ENCODE measurements at places on chromosomes 7 and 10. TPM values are rescaled to one million over a fixed set of nuclear protein-coding genes. Genes with fewer than 3 reads are reported as not detected.

GRCh38 chr7:44431091-44431608 is 59.3 kb downstream of the NUDCD3 start:
- H3K27me3 ChIP-seq: no peaks in the 10 kb centered on the region
- H3K4me1 ChIP-seq: peaks cover 6% of the 10 kb centered on the region
- no peak overlapping the region for H3K27ac ChIP-seq
- H3K4me3 ChIP-seq: no peak overlapping the region
- DNase-seq: no peak

- H3K4me3 ChIP-seq: no peak overlapping the region
- H3K4me1 ChIP-seq: no peaks in the 10 kb centered on the region
- DNase-seq: no peak
- no peaks in the 10 kb centered on the region for H3K27me3 ChIP-seq
- no peak overlapping the region for H3K27ac ChIP-seq
Measured at GRCh38 chr10:18542832-18543231, 108.6 kb downstream of the NSUN6 start.

- DNase-seq: no peak
- H3K27me3 ChIP-seq: no peaks in the 10 kb centered on the region
- H3K36me3 ChIP-seq: no peaks in the 10 kb centered on the region
- H3K4me1 ChIP-seq: no peaks in the 10 kb centered on the region
- H3K4me3 ChIP-seq: no peak overlapping the region
Measured at GRCh38 chr7:549891-550625, 30.4 kb upstream of the PDGFA start.

DNA sequence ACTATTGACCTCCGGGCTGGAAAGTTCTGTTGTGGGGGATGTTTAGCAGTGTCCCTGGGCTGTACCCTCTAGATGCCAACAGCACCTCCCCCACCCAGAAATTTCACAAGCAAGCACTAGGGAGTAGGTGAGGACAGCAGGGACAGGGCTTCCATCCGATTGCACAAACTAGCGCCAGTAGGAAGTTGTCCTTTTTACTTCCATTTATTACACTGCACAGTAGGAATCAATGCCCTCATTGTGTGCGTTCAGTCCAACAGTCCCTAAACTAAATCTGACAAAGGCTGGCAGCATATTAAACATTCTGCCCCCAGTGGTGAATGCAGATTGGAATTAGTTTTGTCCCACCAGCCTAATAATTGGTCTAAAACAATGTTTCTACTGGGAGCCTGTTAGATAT is 6.4 kb upstream of the SOSTDC1 start:
- H3K4me1 ChIP-seq: no peaks in the 10 kb centered on the region
- H3K27ac ChIP-seq: no peak overlapping the region
- no peak for DNase-seq
- no peak overlapping the region for H3K4me3 ChIP-seq
- no peaks in the 10 kb centered on the region for H3K36me3 ChIP-seq

DNA sequence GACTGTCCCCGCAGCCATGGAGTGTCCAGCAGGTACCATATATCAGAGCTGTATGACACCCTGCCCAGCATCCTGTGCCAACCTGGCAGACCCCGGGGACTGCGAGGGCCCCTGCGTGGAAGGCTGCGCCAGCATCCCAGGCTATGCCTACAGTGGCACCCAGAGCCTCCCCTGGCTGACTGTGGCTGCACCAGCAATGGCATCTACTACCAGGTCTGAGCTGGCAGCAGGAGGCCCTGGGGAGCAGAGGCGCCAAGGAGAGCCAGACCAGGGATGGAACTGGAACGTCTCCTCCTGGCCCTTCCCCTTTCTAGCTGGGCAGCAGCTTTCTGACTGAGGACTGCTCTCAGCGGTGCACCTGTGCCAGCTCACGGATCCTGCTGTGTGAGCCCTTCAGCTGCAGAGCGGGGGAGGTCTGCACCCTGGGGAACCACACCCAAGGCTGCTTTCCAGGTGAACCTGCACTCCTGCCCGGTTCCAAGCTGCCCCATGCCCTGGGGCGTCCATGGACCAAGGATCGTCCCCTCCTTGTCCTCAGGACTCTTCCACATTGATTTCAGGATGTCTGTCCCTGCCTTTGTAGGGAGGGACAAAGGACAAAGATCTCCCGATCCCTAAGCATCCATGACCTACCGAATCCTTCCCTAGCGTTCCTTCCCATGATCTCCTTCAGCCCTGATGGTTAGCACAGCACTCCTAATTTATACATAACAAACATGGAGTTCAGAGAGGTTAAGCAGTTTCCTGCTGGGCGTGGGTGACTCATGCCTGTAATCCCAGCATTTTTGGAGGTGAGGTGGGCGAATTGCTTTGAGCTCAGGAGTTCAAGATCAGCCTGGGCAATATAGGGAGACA is 33.3 kb downstream of the EPHB4 start:
- no peaks in the 10 kb centered on the region for H3K4me1 ChIP-seq
- no peaks in the 10 kb centered on the region for H3K36me3 ChIP-seq
- H3K27me3 ChIP-seq: peaks cover 1% of the 10 kb centered on the region
- no peak overlapping the region for H3K4me3 ChIP-seq
- DNase-seq: no peak

DNA sequence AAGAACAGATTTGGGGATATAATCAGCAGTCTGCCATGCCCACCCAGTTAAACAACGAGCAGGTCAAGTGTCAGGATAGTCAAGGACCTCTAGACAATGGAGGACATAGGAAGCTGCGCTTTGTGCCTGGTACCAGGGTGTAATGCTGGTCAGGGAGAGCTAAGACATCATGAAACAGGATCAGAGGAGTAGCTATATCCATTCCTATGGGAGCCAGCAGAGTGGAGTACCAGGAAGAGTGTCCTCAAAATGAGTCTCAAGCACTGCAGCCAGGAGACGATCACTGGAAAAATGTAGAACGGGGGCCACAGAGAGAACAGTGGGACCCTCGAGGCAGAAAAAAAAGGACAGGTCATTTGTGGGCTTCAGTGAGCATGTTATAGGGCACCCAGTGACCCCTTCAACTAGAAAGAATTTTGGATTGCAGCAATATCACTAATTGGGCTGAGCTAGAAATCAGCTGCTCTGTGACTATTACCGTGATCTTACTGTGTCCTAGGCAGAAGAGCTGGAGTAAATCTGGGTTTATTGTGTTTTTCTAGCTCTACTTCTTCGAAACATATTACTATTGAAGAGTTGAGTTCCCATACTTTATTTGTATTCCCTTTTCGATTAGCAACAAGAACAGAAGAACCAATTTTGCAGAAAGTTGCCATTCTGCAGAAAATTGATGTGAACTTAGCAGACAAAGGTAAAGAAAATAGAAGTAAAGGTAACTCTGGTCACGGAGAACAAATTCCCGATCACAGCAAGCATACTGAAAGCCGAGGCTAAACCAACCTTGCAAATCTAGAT is 319.6 kb downstream of the AHR start:
- H3K36me3 ChIP-seq: no peaks in the 10 kb centered on the region
- H3K27ac ChIP-seq: no peak overlapping the region
- H3K4me1 ChIP-seq: no peaks in the 10 kb centered on the region
- no peak for DNase-seq
- H3K4me3 ChIP-seq: no peak overlapping the region
- H3K27me3 ChIP-seq: no peaks in the 10 kb centered on the region

DNA sequence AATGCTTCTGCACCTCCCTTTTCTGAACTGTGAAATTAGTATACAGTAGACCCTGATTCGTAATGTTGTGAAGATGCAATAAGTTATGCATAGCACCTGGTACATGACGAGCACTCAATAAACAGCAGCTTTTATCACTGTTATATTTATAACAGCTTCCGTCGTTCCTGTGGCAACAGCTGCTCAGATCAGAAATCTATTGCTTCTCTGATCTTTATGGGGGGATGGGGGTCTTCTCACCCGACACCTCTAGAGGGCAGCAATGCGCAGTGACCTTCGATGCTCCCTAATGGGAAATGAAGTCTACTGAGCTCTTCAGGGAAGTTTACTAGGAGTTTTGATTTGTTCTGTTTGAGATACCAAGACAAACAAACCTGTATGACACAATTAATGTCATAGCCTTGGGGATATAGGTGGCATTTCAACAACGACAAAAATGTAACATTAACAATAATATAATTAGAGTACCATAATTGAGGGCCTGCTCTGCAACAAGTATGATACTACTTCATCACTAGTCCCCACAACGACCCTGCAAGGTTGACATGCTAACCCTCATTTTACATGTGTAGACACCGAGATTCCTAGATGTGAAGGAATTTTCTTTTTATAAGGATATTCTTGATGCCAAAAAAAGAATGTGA is 289.6 kb downstream of the SFMBT2 start:
- no peak for DNase-seq
- H3K4me3 ChIP-seq: no peak overlapping the region
- no peak overlapping the region for H3K27ac ChIP-seq
- no peaks in the 10 kb centered on the region for H3K27me3 ChIP-seq
- H3K36me3 ChIP-seq: no peaks in the 10 kb centered on the region

DNA sequence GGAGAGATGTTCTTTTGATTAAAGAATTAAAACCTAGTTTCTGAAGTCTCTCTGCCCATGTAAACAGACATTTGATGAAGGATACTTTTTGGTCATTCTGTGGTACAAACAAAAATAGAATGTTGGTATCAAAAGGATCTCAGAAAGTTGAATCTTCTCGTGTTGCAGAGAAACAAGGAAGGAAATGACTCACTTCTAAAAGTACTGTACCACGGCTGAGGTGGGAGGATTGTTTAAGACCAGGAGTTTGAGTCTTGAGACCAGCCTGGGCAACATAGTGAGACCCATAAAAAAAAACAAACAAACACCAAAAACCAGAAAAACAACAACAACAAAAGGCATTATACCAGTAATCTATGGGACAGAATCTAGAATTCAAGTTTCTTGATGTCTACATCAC is 69.7 kb downstream of the PRSS58 start:
- no peaks in the 10 kb centered on the region for H3K4me1 ChIP-seq
- no peak overlapping the region for H3K27ac ChIP-seq
- no peaks in the 10 kb centered on the region for H3K36me3 ChIP-seq
- no peak overlapping the region for H3K4me3 ChIP-seq

DNA sequence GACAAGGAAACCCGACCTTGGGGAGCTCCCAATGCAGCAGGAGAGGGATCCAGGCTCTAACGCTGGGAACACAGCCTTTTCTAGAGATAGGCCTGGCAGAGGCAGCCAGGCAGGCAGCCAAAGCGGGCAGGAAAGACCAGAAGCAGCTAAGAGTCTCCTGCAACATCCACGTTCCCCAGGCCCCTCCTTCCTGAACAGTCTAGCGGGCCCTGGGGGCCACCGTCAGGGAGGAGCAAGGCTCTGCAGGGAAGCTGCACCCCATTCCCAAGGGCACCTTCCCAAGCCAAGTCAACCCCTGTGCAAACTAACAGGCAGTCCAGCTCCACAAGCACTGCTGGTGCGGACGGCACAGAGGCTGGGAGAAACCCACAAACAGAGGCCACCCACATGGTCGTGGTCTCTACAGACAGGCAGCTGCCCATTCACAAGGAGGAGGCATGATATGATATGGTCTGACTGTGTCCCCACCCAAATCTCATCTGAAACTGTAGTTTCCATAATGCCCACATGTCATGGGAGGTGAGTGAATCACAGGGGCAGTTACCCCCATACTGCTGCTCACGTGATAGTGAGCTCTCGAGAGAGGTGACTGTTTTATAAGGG is 115.7 kb downstream of the MAD1L1 start:
- H3K27ac ChIP-seq: no peak overlapping the region
- no peaks in the 10 kb centered on the region for H3K27me3 ChIP-seq
- DNase-seq: no peak
- no peak overlapping the region for H3K4me3 ChIP-seq

GRCh38 chr10:113480851-113481502 is 71.9 kb upstream of the HABP2 start:
- no peaks in the 10 kb centered on the region for H3K27me3 ChIP-seq
- no peak overlapping the region for H3K27ac ChIP-seq
- no peak for DNase-seq
- H3K36me3 ChIP-seq: no peaks in the 10 kb centered on the region
- H3K4me1 ChIP-seq: no peaks in the 10 kb centered on the region

DNA sequence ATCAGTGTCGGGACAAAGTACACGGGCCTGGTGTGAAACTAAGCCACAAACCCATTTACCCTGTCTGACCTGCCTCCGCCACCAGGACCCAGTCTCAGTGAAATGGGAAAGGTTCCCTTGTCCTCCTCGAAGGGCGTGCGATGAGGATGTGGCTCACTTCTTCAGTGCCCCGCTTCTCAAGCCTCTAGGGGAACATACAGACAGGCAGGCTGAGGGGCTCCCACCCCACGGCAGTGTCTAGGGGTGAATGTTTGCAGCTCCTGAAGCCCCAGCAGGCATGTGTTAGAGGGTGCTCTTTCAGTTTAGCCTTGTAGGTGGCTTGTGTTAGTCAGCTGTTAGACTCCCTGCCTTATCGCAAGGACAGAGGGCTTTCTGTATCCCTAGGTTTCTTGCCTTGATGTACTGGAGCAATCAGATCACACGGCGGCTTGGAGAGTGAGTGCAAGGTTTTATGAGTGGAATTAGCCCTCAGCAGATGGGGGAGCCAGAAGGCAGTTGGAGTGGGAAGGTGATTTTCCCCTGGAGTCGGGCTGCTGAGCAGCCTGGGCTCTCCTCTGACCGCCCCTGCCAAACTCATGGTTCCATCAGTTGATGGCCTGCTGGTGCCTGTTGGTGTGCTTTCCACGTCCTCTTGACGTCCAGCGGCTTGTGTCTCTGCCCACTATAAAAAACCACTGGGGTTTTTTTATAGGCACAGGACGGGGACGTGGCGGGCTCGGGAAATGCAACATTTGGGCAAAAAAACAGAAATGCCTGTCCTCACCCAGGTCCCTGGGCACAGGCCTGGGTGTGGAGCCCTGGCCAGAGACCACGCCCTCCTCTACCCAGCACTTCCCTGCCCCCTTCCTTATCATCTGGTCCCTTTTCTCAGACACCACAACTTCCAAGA is 759 bp downstream of the NUDT1 start:
- peak overlapping the region; percentile 83 for H3K4me3 ChIP-seq
- H3K4me1 ChIP-seq: peaks cover 50% of the 10 kb centered on the region
- DNase-seq: no peak
- H3K27me3 ChIP-seq: no peaks in the 10 kb centered on the region
- H3K36me3 ChIP-seq: peaks cover 7% of the 10 kb centered on the region
- peak overlapping the region; percentile 84 for H3K27ac ChIP-seq

GRCh38 chr7:122643250-122643649 is 55.7 kb downstream of the RNF133 start:
- H3K4me1 ChIP-seq: no peaks in the 10 kb centered on the region
- H3K27ac ChIP-seq: no peak overlapping the region
- H3K27me3 ChIP-seq: no peaks in the 10 kb centered on the region
- no peak for DNase-seq

- H3K36me3 ChIP-seq: no peaks in the 10 kb centered on the region
- no peak for DNase-seq
- H3K4me1 ChIP-seq: peaks cover 7% of the 10 kb centered on the region
Measured at GRCh38 chr7:37062560-37062859, 338.2 kb upstream of the AOAH start.

GRCh38 chr7:29891766-29892165 is 85.5 kb downstream of the WIPF3 start:
- H3K36me3 ChIP-seq: no peaks in the 10 kb centered on the region
- DNase-seq: no peak
- H3K27ac ChIP-seq: no peak overlapping the region
- H3K4me1 ChIP-seq: no peaks in the 10 kb centered on the region

- H3K27ac ChIP-seq: no peak overlapping the region
- DNase-seq: no peak
- no peaks in the 10 kb centered on the region for H3K27me3 ChIP-seq
- no peak overlapping the region for H3K4me3 ChIP-seq
Measured at GRCh38 chr10:61628875-61629513, 33.7 kb upstream of the CABCOCO1 start.

Gene ZNRF2
- total RNA-seq: 16.8 TPM

Gene ITIH2
- total RNA-seq: 0.72 TPM

Gene CDHR1
- total RNA-seq: 0.41 TPM

Gene C10orf105
- 0.03 TPM for total RNA-seq

Gene IFIT1B
- not detected for total RNA-seq

Gene LRRD1
- not detected for total RNA-seq

Gene PTPN20
- 0.26 TPM for total RNA-seq

Gene CYP26C1
- 0.08 TPM for total RNA-seq

Gene RHOBTB1
- total RNA-seq: 0.21 TPM

Gene PTER
- 20.3 TPM for total RNA-seq
